NCI-H2029 treated with DMSO at 0.1 percent for 48 hours (cell line): ENCODE measurements at places on chromosomes 12 and 14.
A peak's percentile ranks its signal among the peaks of the same experiment; 100 is the strongest.

DNA sequence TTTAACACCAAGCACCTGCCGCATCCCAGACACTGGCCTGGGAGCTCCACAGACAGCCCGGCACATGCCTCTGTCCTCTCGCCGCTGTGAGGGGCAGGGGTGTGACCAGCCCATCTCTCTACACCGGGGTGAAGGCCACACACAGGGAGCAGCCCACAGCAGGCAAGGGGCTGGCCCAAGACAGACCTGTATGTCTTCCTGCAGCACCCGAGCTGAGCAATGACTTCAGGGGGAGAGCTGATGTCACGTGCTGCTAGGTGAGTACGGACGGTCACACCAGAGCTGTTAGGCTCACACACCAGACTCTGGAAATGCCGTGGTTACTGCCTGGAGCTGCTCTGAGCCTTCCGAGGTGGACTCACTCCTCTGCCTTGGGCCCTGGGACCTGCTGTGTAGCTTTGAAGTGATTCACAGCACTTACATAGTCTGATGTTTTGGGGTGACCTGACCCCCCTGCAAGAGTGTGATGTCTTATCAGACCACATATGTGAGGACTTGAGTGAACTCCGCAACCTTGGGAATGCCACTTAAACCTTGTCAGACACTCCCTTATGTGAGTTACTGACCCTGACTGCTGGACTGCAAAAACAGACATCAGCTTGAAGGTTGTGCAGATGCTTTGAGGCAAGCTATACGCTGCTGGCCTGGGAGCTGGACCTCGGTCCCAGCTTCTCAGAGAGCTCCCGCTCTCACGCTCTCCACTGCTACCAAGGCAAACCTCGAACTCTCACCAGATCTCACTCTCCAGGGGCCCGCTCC lies 1.8 kb downstream of the XRCC3 start:
- DNase-seq = no peak

DNA sequence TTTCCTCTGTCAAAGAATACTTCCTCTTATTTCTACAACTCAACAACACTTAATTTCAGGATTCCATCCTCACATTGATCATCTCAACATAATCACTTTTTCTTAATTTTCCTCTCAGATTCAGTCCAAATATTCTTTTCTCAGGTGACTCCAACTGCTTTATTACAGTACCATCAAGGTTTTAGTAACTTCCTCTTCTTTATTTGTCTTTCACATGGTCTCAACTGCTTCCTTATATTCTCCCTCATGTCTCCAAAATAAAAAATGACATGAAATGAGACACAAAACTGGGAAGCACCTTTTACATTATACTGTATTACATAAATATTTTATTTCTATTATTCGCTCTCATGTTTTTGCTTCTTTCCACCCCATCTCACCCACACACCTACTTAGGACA lies 55.5 kb downstream of the PPP2R5E start:
- no peak for DNase-seq

GRCh38 chr12:93832131-93832530 lies 155.0 kb downstream of the CRADD start:
- no peak for DNase-seq

GRCh38 chr14:20866963-20867362 lies 24.2 kb upstream of the RNASE3 start:
- DNase-seq = no peak

DNA sequence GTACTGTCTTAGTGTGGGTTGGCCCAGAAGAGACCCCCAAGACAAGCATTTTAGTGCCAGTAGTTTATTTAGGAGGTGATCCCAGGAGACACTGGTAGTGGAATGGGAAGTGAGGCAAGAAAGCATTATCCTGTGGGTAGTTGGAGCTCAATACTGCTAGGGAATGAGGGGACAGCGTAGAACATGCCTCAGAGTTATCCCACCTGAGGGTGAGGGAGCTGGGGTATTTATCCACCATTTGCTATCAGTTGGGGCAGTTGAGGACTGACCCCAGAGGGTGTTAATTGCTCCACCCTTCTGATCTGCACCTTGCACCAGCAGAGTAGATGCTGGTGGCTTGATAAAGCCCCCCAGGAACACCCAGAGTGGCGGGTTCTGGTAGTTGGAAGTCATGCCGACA lies 37.9 kb downstream of the RHOF start:
- no peak for DNase-seq

DNA sequence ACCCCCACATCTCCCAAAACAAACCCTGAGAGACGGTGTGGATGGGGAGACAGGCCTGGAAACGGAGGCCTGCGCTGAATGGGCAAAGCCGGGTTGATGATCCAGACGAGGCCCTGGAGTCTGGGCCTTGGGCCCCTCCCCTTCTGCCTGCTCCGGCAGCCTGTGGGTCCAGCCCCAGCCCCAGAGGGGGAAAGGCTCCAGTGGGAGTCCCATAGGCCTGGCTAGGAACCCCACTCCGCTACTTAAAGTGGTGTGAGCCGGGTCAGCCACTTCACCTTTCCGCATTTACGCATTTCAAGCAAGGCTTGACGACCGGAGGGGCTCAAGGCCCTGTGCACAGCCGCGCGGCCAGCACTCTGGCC lies 695 bp upstream of the TNFAIP2 start:
- no peak for DNase-seq

GRCh38 chr12:56013482-56013881 lies 7.4 kb upstream of the IKZF4 start:
- no peak for DNase-seq

DNA sequence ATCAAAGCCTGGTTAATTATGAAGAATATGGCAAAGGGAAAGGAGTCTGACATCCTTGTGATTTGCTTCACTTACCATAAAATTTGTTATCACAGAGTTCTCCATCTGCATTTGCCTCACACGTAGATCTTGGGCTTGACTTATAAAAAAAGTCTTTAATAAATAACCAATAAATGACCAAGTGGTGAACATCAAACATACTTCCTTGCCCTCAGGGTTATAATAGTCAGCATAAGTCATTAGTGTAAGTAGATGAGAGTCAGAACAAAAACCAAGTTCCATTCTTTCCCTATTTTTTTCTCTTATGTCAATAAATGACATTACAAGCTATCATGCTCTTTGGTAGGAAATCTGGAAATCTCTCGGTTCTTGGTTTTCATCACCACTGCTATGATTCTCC lies 635.4 kb upstream of the ATXN7L3B start:
- no peak for DNase-seq

DNA sequence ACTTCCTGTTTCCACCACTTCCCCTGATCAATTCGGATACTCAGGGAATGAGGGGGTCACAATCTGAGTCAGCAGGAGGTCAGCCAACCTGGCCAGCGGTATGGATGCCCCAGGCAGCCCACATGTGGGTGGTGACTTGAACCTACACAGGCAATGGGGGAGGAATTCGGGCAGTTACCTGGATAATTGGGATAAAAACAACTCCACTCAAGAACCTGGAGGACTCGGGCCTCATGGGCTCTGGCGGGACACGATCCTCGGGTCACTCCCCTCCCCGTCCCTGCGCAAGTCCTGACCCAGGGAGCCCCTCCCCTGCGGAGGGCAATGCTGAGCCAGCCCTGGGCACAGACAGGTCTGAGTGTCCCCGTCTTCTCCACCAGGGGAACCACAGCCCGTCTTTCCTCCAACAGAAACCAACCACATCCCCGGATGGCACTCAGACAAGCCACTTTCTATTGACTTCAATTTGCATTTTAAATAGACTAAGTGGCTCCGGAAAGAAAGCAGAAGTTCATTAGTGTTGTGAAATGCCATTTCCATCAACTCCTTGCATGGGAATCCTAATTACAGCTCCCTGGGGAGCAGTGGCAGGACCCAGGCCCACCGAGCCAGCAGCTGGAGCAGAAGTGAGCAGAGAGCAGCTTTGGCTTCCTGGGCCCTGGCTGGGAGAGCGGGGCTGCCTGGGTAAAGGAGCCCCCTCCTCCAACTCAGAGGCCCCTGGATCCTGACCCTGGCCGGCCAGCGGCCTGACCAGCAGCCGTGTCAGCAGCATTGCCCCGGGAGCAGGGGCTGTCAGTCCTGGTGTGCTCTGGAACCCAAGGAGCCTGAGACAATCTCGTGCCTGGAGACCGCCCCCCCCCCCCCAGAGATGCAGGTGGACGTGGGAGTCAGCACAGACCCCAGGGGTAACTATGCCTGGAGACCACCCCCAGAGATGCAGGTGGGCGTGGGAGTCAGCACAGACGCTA lies 374.1 kb downstream of the ADGRD1 start:
- no peak for DNase-seq

DNA sequence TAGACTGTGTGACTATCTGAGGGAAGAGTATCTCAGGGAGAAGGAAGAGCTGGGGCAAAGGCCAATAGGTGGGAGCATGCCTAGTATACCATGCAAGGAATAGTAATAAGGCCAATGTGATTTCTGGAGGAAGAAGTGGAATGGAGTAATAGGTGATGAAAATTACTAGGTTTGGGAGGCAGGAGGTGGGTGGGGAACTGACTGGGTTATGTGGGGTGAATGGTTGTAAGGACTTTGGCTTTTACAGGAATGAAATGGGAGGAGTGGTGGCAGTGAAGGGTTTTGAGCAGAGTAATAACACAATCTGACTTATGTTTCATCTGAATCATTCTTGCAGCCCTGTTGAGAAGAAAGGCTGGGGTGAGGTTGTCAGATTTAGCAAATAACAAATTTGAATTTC lies 30.9 kb downstream of the NUBPL start:
- DNase-seq = no peak

- no peak for DNase-seq
Observed at GRCh38 chr14:20857630-20858261, 33.4 kb upstream of the RNASE3 start.

DNA sequence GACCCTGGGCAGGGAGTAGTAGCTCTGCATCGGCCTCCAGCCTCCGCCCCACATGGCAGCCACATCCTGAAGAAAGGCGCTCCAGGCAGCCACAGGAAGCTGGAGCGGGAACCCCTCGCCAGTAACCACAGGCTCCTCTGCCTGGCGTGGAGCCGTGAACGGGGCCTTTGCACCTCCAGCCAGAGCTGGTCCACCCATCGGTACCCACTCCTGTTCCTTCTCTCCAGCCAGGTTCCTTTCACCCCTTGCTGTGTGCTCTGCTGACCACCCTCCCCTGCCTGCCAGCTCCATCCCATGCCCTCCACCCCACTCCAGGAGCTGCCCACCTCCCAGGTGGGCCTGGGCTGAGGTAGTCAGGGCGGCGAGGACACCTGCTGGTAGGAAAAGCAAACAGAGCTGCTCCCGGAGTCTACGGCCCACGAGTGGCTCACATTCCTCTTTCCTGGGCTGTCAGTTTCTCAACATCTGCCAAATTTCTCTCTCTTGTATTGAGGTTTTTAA lies 2.7 kb downstream of the TGFB3 start:
- no peak for DNase-seq

- DNase-seq = no peak
Observed at GRCh38 chr12:52601671-52602070, 408 bp upstream of the KRT72 start.

DNA sequence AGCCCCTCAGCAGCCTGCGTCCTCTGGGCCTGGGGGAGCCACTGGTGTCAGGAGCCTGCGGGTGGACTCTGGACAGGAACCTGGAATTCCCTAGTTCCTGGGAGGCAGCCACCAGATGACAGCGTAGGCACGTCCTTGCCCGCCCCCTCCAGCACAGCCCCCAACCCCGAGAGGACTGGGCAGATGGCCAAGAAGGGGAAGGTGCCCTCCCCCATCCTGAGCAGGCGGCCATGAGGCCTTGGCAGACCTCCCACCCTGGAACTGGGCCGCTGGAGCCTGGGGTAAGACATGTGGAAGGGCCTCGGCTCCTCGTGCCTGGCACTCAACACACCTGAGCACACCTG lies 60.4 kb upstream of the FBRSL1 start:
- DNase-seq = peak; percentile 46

GRCh38 chr14:99431986-99432385 lies 48.7 kb downstream of the SETD3 start:
- DNase-seq = no peak

- no peak for DNase-seq
Observed at GRCh38 chr14:55450124-55450523, 9.7 kb upstream of the TBPL2 start.

- DNase-seq = no peak
Observed at GRCh38 chr14:103882503-103883262, 35.3 kb upstream of the PPP1R13B start.

- DNase-seq = no peak
Observed at GRCh38 chr12:25518512-25518911, 34.6 kb downstream of the LMNTD1 start.

- DNase-seq = no peak
Observed at GRCh38 chr14:104387022-104388010, 192.2 kb upstream of the C14orf180 start.

- DNase-seq = no peak
Observed at GRCh38 chr12:48793696-48794095, 4.8 kb upstream of the ADCY6 start.

DNA sequence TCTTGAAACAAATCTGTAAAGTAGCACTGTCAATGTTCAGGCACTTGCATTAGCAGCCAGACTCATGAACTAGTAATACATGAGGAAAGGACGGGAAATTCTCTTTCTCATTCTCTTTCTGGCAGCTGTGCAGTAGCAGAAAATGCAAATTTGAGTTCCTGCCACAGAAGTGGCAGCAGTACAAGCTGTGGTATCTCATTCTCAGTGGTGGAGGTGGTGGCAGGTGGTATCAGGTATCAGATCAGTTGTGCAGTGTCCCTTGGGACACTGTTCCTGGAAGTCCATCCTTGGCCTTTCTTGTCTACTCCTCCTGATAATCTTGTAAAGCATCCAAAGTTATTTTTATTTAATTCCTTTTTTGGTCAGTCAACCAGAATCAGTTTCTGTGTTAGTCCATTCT lies 103.0 kb downstream of the C12orf42 start:
- no peak for DNase-seq

DNA sequence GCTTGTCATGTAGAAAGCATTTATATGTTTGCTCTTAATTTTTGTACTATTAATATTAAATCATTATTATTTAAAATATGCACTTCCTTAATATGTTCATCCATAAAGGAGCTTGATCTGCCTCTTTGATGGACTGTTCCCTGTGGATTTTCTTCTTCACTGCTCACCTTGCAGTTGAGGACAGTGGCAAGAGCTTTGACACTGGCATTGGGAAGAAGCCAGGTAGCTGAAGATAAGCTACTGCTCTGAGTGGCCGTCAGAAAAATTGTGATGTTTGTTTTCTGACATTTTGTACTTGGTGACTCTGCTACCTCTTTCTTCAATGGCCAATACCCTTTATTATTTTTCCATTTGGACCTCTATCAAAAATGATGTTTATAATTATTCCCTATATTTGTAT lies 349.4 kb upstream of the NOVA1 start:
- no peak for DNase-seq

- DNase-seq = no peak
Observed at GRCh38 chr12:1424674-1425395, 169.5 kb downstream of the FBXL14 start.
